Left kidney (tissue), 8 donors: ENCODE measurements at places on chromosomes 6 and 20. TPM values are rescaled to one million over a fixed set of nuclear protein-coding genes. Genes with fewer than 3 reads are reported as not detected.

DNA sequence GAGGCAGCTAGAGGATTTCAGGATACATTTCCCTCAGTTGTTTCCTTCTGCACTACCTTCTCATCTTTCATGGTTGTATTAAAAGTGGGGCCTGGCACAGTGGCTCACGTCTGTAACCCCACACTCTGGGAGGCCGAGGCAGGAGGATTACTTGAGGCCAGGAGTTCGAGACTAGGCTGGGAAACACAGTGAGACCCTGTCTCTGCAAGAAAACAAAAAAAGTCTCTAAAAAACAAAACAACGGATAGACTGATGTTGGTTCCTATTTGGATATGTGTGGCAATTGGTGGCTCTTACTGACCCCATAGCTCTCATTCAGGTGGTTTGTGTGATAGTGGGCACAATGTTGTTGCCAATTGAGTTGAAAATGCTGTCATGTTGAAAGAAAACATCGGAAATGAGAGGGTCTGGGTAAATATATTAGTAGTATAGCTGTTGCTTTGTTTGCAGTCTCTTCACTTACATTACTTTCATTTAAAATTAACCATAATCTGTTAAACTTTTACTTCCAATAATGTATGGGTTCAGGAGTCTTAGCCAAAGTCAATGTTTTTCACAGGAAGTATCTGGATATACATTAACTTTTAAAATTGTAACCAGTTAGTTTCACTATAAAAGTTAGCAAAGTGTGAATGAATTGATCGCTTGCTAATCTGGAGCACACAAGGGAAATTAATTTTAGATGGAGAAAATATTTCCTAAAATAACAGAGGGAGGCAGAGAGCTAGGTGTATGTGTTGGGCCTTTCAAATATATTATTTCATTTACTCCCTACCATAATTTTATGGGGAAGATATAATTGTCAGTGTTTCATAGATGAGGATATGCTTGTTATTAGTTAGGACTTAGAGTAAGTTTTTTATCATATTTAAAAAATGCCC is 31.1 kb downstream of the UTRN start:
- no peak for DNase-seq

DNA sequence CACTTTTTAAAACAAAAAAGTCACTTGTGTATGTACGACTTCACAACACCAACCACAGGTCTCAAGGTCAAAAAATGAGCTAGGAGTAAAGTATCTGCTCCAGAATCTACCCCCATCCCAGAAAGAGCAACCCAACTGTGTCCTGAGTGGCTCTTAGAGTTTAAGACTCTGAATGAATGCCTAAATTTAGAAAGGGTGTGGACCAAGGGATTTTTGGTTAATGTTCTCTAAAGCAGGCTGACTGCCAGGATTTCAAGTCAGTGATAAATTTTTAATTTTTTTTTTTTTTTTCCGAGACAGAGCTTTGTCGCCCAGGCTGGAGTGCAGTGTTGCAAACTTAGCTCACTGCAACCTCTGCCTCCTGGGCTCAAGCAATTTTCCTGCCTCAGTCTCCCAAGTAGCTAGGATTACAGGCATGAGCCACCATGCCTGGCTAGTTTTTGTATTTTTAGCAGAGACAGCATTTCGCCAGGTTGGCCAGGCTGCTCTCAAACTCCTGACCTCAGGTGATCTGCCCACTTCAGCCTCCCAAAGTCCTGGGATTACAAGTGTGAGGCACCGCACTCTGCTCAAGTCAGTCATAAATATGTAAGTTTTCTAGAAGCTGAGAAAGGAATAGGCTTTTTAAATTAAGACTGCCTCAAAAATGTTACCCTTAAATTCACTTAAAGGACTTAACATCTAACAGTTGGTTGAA is 20.2 kb downstream of the STAU1 start:
- no peak for DNase-seq

GRCh38 chr20:15005300-15005986 is 668.0 kb upstream of the FLRT3 start:
- DNase-seq = no peak

DNA sequence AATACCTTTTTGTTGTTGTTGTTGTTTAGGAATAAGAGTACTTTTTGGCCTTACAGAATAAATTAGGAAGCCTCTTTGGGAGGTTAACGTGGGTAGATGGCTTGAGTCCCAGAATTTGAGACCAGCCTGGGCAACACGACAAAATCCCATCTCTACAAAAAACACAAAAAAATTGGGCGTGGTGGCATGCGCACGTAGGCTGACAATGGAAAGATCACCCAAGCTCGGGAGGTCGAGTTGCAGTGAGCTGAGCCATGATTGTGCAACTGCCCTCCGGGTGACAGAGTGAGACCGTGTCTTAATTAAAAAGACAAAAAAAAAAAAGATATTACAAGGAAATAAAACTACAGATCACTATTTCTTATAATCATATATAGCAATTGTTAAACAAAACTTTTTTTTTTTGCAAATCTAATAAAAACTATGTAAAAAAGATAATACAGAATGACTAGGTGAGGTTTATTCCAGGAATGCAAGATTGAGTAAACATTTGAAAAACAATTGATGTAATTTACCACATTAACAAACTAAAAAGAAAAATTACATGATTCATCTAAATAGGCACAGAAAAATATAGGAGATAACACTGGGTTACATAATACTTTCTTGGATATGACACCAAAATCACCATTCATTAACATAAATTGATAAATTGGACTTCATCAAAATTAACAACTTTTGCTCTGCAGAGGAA is 43.6 kb upstream of the ASCC3 start:
- DNase-seq = no peak

DNA sequence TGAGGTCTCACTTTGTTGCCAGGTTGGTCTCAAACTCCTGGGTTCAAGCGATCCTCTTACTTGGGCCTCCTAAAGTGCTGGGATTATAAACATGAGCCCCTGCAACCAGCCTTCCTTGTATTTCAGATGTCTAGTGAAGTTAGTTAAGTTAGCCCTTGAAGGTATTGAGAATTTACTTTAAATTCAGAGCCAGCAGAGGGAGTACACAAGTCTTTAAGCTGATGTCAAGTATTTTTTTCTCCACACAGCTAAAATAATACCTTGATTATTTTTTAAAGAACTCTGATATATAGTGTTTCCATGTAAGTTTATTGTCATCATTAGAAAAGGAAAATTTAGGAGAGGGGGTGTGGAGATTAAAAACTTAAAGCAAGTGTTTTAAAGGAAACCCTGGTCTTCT is 9.8 kb downstream of the FOXO3 start:
- no peak for DNase-seq

DNA sequence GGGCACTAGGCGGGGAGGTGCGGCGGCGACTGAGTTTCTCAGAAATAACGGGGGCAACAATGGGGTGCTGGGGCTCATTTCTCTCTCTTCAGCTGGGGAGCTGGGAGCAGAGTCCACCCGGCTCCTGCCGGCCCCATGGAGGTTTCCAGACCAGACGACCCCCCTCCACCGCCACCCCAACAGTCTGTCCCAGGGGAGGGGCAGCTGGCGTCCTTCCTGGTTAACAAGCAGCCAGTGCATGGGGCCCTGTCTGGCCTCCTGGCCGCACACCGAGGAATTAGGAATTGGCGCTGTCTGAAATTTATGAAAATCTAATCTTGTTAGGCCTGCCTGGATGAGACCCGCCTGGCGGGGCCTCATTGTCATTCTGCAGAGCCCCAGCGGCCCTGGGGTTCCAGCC is 42.4 kb downstream of the PMEPA1 start:
- DNase-seq = no peak

- no peak for DNase-seq
Measured at GRCh38 chr20:47664744-47665143, 120.5 kb downstream of the SULF2 start.

DNA sequence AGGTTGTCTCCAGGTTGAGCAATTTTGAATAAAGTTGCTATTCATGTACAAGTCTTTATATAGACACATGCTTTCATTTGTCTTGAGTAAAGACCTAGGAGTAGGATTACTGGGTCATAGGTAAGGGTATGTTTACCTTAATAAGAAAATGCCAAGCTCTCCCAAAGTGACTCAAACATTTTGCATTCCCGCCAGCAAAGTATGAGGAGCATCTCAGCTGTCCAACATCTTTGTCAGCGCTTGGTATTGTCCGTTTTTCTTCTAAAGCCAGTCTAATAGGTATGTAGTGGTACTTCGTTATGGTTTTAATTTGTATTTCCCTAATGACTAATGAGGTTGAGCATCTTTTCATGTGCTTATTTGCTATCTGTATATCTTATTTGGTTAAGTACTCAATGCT is 67.2 kb downstream of the MAP3K5 start:
- no peak for DNase-seq

GRCh38 chr6:2245877-2246863 is 765 bp upstream of the GMDS start:
- DNase-seq = peak; percentile 63

- no peak for DNase-seq
Measured at GRCh38 chr6:75428204-75428603, 65.4 kb downstream of the FILIP1 start.

GRCh38 chr6:140576004-140576555 is 1201.6 kb upstream of the CITED2 start:
- no peak for DNase-seq

DNA sequence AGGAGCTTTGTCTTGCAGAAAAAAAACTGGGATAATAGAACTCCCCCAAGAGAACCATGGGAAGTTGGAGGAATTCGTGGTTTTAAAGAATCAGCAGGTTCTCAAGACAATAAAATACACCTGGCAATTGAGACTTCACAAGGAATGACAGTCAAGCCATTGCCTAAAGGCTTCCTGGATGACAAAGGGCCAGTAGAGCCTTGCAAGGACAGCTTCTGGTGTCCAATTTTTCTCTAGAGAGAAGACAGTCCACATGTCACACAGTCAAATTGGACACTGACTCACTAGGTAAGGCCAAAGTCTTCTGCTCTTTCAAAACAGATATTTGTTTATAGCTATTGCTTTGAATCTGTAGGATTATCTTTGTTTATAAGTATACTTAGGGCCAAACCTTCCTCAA is 80.3 kb upstream of the BMP5 start:
- no peak for DNase-seq

GRCh38 chr6:143761074-143761473 is 82.1 kb upstream of the LTV1 start:
- no peak for DNase-seq

- peak; percentile 32 for DNase-seq
Measured at GRCh38 chr6:134809130-134809529, 140.8 kb downstream of the ALDH8A1 start.

- DNase-seq = no peak
Measured at GRCh38 chr6:21371676-21372171, 221.8 kb upstream of the SOX4 start.

GRCh38 chr6:14713966-14714631 is 531.8 kb upstream of the JARID2 start:
- no peak for DNase-seq

DNA sequence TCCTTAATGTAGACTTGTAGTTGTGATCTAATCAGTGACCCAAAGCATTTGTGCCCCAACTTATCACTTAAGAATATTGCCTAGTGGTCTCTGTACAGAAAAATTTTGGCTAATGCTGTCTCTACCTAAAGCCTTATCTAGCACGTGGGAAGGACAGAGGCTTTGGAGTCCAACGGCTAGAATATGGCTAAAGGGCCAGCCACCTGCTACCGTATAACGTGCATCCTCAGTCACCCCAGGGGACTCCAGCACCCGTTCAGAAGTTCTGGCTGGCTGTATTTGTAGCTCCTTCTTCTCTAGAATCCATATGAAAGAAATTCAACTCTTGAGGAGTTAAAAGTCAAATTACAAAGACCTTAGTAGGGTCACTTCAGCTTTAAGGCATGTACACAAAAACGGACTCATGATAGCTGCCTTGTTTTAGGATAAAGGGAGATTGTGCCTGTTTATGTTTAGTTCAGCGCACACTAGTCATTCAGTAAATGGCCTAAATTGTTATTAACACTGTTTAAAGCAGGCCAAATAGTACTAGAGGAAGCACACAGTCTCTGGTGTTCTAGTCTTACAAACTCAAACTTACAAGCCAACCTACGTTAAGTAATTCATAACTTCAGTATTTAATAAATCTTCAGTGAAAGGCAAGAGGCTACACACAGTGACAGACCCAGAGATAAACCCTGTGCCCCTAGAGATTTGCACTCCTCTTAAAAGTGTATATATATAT is 407.5 kb upstream of the PLCB4 start:
- DNase-seq = no peak

DNA sequence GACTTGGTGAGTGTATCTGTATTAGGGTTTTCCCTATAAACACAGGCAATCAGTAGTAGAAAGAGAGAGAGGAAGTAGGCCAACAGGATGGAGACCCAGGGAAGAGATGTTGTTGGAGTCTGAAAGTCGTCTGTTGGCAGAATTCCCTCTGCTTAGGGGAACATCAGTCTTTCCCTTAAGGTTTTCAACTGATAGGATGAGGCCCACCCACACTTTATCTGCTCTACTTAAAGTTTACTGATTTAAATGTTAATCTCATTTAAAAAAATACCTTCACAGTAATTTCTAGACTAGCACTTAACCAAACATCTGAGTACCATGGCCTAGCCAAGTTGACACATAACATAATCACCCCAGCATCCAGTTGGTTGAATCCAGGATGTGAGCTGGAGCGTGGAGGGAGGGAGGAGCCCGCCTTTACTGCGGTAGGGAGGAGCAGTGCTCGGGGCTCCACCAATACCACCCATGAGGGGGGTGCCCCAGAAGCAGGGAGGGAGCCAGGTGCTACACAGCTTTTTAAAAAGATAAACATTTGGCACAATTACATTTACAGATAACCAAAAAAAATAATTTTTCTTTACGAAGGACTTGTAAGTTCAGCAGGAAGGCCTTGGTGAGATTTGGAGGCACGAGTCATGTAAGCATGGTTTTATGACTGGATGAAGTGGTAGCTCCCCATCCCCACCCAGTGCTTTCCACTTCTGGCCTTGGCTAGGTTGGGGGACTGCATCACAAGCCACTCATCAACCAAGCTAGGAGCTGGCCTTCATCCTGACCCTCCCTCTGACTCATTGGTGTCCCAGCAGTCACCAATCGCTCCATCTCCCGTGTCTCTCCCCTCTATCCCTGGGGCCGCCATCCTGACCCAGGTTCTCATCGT is 18.4 kb upstream of the SNX9 start:
- no peak for DNase-seq

The CD109 gene
- 15.2 TPM for polyA plus RNA-seq

The SLC44A4 gene
- polyA plus RNA-seq = 52.6 TPM

The RAB44 gene
- 0.05 TPM for polyA plus RNA-seq

The LRFN2 gene
- polyA plus RNA-seq = 0.81 TPM

The PKIB gene
- 1.3 TPM for polyA plus RNA-seq

The COL11A2 gene
- polyA plus RNA-seq = 5.9 TPM

The HFE gene
- polyA plus RNA-seq = 9.4 TPM

The PMEPA1 gene
- 16.0 TPM for polyA plus RNA-seq

The MTO1 gene
- polyA plus RNA-seq = 38.6 TPM

The FAM217A gene
- 3.9 TPM for polyA plus RNA-seq

The SYCP2L gene
- 7.9 TPM for polyA plus RNA-seq
